HuH-7 (cell line): ENCODE measurements at places on chromosomes 16 and 17.

DNA sequence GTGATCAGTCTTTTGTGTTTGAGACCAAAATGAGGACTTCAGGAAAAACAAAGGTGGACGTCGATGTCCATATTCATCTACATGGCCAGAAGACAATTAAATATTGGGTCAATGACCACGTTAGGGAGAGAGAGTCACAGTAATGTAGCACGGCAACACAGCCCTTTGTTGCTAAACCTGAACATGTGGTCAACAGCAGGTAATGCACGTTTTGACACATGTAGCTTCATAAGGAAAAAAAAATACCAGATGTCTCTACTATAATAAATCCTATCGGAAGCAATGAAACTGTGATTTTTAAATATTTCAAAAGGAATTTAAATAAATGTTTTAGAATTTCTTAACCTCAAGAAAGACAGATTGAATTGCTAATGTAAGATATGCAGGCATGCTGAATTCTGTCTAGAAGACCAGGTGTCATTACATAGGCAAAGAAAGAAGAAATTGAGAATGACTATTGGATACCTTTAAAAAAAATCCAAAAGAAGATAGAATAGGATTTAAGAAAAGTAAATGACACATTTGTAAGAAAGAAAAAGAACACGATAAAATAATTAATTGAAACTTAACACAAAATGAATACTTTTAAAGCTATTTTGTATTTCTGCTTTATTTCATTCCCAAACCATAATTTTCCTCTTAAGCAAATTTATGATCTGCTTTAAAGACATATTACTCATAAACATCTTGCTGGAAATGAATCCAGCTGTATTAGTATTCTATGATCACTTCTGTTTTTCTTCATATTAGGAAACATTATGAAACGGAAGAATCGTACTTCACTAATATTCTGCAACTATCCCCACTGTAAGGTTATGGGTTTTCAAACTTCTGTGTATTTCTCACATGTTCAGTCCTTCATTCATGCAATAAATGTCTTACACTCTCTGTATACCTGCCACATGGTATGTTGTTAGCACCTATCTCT, 30.1 kb downstream of the ABCA8 start:
- DNase-seq: no peak

- no peak for DNase-seq
Measured at GRCh38 chr16:68884861-68885720, 41.8 kb downstream of the TANGO6 start.

GRCh38 chr17:42640121-42640520, 19.0 kb upstream of the TUBG2 start:
- DNase-seq: no peak

DNA sequence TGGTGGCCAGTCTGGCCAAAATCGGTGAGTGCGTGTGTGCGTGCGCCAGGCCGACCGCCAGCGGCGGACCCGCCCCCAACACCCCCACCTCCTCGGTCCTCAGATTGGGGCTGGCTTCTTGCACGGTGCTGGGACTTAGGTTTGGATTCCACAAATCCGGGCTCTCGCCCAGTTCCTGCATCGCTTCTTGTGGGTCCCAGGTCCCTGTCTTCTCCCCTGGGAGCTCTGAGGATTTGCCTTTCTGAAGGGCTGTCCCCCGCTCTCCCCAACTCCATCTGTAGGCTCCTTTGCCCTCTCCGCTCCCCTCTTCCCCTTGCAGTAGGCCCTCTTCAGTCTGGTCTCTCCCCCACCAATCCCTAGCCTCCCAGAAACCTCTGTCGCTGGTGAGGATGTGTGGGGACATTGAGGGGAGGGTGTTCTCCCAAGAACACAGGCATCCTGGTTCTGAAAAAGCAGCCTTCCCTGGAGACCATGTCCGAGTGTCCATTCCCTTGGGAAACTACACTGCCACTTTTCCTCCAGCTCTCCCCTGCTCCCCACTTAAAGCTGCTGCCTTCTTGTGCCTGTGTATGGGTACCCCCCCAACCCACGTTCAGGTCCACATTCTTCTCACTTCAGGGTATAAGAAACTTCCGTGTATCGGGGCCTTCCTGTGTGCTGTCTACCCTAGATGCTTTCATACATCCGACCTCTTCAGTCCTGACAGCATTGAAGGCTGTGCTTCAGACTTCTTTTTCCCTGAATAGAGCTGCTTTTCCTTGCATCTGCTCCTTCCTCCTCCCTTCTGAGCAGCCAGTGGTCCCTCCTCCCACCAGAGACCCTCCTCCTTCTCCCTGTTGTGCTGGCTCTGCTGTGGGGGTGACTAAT, 632 bp downstream of the SLC9A5 start:
- DNase-seq: no peak

- DNase-seq: no peak
Measured at GRCh38 chr16:51540259-51540658, 389.2 kb upstream of the SALL1 start.

- no peak for DNase-seq
Measured at GRCh38 chr17:77071925-77072490, 68.8 kb upstream of the SEC14L1 start.
